ENCODE measurements at places on chromosomes 5 and 9. TPM values are rescaled to one million over a fixed set of nuclear protein-coding genes. Genes with fewer than 3 reads are reported as not detected.

The MARVELD2 gene
- total RNA-seq, result 0.17 TPM

The PTPRD gene
- not detected for total RNA-seq

The PCDHB8 gene
- not detected for total RNA-seq

The CAMSAP1 gene
- total RNA-seq, result 25.2 TPM

The SLC26A2 gene
- total RNA-seq, result 11.1 TPM

The SPATA31E1 gene
- total RNA-seq, result not detected

The TAL2 gene
- total RNA-seq, result not detected

The ROR2 gene
- 6.6 TPM for total RNA-seq

The LECT2 gene
- total RNA-seq, result not detected

The LCN2 gene
- not detected for total RNA-seq

The EMB gene
- total RNA-seq, result 169 TPM

The TTLL11 gene
- total RNA-seq, result 2.8 TPM

The DBH gene
- not detected for total RNA-seq

The C5orf58 gene
- total RNA-seq, result not detected

The EGFLAM gene
- total RNA-seq, result not detected

The PHF24 gene
- not detected for total RNA-seq

The SOHLH1 gene
- not detected for total RNA-seq

The FOXD4 gene
- 0.20 TPM for total RNA-seq

The ACTBL2 gene
- total RNA-seq, result not detected

The TEX48 gene
- total RNA-seq, result 1.1 TPM

All from T-helper 1 cell treated with Interleukin-12 subunit alpha and Interleukin-12 subunit beta and Interleukin-4 antibody, amounts not matched to agents 30 ng/mL and 1 ng/mL, for 36 hours (primary cell).